NCI-H1694 treated with DMSO at 0.1 percent for 48 hours (cell line): ENCODE measurements at places on chromosomes 16 and 17.

- no peak for DNase-seq
These were observed 43.4 kb upstream of the SLC38A10 start for GRCh38 chr17:81338274-81339190.

DNA sequence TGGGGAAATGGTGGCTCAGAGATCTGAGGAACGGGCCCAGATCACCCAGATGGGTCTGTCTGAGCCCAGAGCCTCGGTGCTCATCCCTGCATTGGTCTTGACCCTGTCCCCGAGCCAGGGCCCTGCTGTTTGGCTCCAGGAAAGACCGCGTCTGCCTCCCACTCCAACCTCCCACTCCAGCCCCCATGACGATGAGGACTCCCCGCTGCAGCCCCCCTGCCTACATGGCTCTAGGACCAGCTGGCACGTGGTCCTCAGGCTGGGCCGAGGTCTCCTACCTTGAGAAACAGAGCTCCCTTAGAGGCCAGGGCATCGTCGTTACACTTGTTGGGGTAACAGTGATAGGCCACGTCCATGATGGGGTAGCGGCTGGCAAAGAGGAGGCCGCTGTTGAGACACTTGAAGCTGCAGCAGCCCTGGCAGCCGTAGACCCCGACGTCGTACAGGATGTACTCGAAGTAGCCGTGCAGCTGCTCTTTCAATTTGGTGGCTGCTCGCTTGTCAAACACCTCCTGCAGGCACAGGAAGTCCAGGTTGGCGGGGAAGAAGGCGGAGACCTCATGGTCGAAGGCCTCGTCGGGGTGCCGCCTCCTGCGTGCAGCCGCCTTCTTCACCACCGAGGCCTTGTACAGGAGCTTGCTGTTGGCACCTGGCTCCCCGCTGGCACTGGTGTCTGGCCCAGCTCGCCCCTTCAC is 59.9 kb downstream of the PRMT7 start:
- DNase-seq, result no peak

- no peak for DNase-seq
These were observed 21.6 kb upstream of the CACNG5 start for GRCh38 chr17:66813296-66813695.

DNA sequence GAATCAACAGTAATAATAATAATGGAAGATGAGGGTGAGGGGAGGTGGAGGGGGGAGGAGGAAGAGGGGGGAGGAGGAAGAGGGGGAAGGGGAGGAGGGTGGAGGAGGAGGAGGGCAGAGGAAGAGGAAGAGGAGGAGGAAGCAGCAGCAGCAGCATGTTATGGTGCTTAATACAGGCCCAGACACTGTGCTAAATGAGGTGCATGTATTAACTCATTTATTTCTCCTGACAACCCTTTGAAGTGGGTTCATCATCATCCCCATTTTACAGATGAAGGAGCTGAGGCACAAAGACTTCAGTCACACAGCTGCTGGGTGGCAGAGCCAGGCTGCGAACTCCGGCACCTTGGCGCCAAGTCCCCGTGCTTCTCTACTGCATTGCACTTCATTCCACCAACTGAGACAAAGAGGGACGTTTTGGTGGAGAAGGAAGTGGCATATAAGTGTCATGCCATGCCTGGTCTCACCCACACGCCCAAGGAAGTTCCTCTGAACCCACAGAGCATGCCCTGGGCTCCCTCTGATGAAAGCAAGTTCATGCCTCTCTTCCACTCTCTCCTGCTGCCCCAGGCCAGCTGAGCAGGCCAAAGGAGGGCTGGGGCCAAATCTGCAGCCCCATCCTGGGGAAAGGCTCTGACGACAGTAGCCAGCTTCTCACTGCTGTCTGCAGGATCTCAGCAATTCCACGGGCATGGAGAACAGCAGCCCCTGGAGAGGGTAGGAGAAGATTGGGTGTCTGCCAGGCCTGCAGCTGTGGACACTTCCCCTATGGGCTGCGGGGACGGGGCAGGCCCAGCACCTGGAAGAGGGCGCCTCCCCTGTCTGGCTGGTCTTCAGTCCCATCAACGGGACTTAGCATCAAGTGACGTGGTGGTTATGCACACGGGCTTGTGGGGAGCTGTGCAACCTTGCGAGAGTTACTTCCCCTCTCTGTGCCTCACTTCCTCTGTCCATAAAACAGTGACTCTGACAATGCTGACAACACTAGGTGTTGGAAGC is 21.8 kb downstream of the XYLT1 start:
- no peak for DNase-seq

DNA sequence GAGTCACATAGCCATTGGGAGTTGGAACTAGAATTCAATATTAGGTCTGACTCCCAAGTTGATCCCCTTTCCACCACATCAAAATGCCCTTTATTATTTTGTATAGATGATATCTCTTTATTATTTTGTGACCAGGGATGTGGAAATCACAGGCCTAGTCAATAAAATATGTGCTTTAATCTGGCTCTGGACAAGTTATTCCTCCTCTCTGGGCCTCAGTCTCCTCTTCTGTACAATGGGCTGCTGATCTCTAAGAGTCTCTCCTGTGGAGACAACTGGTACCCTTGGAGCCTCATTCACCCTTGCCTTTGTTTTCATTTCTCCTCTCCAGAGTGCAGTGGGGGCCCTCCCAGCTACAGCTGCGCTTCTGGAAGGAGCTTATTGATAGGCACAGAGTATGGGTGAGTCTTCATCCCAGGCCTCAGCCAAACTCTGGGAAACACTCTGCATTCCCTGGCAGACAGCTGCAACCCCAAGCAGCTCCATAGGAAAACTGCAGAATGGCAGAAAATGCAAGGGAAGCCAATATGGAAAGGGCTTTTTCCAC is 4.3 kb upstream of the ABAT start:
- DNase-seq, result no peak

DNA sequence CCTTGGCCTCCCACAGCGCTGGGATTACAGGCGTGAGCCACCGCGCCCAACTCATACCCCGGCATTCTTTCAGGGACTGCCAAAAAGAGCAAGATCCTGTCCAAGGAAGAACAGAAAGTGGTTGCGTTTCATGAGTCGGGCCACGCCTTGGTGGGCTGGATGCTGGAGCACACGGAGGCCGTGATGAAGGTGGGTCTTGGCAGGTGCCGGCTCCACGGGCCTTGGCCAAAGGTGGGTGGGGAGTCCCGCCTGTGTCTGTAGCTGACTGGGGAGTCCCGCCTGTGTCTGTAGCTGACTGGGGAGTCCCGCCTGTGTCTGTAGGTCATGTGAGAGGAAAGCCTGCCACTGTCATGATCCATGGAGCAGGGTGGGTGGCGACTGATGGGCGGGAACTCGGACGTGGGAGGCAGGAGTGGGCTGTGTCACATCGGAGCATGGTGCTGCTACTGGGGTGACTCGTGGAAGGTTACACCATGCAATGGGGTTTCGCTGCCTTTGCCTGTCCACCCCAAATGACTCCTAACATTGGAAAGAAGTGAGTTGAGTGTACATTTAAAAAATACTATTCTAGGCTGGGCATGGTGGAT is 10.0 kb upstream of the RPL13 start:
- no peak for DNase-seq

GRCh38 chr17:34306466-34306865 is 12.8 kb upstream of the CCL8 start:
- no peak for DNase-seq

GRCh38 chr16:84153660-84154214 is 8.6 kb downstream of the DNAAF1 start:
- no peak for DNase-seq

DNA sequence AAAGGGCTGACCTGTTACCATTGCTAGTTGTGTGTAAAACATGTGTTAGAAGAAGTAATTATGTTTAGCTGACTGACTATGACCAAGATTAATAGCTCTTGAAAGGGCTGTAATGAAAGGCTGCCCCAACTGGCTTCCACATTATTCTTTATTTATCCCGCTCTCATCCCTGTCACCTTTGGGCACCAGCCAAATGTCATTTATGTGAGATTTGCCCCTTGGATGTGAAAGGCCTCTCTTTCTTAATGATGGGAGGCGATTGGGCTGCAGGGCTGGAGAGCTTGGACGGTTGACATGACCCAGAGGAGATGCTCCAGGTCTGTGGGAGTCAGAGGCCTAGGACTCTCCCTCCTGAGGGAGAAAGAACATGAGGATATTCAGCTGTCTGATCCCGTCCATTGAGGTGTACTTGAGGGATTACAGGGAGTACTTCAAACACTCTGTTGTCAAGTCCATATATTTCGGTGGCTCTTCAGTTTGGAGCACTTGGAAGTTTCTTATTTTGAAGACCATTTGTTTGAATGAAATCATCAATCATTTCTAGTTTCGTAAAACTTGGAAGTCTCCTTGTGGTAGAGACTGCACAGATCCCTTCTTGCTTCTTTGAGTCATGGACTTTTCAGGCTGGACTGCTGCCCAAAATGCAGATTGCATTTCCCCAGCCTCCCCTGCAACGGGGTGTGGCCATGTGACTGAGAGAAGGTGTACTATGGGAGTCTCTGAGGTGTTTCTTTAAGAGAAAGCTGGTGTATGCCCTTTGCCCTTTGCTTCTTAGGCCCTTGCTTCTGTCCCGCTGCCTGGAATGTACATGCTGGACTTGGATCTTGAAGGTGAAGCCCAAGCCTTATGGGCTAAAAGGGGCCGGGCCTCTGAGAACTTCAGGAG is 51.3 kb downstream of the FTO start:
- no peak for DNase-seq

GRCh38 chr16:17147942-17148341 is 322.8 kb downstream of the XYLT1 start:
- DNase-seq, result no peak

DNA sequence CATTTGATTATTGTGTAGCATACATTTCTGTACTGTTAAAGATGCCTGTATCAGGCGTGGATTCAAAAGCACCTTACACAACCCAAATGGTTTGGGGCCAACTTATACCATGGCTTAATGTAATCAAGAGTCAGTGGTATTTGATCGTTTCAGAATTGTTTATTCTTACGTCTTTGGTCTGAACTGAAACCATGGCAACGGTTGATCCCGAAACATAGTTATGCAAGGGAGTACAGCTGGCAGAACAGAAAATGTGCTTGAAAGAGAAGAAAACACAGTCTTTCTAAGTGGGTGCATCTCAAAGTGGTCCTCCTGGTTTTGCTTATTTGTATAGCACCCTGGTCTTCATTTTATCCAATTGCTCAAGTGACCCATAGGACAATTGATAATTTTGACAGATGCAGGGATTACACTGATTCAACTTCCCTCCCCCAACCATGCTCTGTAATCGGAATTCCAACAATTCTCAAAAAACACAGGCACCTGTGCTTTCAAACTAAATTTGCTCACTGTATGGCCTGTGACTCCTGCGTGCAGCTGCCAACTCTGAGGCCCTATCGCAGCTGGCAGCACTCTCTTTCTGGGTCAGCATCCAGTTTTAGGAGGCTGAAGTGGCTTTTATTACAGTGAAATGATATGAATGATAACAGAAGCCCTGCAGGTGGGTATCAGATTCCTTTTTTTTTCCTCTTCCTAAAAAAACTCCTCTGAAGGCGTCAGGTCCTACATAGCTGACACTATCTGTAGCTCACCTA is 77.0 kb upstream of the AXIN2 start:
- no peak for DNase-seq
